RWPE2 (cell line): ENCODE measurements at places on chromosomes 16 and 17.

GRCh38 chr17:62084585-62084984 is 19.5 kb upstream of the MED13 start:
- no peaks in the 10 kb centered on the region for H3K27me3 ChIP-seq
- no peaks in the 10 kb centered on the region for H3K4me1 ChIP-seq
- no peak overlapping the region for H3K4me3 ChIP-seq
- no peak for DNase-seq
- no peak overlapping the region for H3K27ac ChIP-seq

DNA sequence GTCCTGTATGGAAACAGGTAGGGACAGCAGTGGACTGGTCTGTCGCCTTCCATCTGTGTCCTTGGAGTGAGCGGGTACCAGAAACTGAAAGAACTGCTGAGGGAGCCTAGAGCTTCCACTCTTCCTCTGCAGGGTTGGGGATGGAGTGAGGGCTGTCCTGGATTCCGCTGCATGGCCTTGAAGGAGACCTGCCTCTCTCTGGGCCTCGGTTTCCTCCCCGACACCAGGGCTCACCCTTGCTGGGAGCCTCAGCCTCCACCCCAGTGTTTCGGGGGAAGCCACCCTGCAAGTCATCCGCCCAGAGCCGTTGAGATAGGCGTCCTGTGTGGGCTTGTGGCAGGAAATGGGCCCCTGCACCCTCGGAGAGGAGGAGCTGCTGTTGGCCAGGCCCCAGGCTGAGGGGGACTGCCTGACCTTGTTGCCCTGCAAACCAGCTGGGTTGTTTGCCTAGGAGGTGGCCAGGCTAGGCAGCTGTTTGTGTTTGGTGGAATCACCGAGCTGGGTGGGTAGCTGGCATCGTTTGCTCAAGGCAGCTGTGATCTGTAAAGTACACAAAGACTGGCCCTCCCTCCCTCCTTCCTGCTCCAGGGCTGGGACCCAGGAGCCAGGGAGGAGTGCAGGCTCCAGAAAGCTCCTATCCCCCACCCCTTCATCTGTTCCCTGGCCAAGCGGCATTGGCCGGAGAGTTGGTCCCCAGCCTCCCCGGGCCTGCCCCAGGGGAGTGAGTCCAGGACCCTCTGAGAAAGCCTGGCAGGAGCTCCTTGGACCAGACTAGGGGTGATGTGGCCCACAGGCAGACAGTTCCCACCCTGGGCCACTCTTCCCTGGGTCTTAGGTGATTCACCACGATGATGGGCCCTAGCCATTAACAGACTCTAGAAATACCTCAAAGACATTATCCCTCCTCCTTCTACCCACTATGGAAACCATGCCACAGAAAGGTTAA is 1.3 kb downstream of the RAB37 start:
- peaks cover 38% of the 10 kb centered on the region for H3K27me3 ChIP-seq
- no peaks in the 10 kb centered on the region for H3K4me1 ChIP-seq
- no peaks in the 10 kb centered on the region for H3K36me3 ChIP-seq
- no peak overlapping the region for H3K27ac ChIP-seq
- no peak for DNase-seq

DNA sequence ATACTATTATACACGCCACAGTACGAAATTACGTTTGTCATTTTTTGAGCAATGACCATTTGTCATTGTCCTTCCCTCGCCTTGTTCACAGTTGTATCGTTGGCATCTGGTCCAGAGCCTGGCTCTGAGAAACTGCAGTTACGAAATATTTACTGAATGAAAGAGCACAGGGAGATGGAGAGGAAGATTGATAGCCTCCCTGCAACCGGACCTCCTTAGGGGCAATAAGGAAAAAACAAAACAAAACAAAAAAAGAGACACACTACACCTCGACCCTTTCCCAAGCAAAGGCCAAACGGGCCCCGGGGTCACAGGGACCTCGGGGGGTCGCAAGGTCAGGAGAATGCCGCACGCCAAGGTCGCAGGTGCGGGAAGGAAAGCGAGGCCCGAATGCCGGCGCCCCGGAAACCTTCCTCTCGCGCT is 857 bp downstream of the GOT2 start:
- peaks cover 20% of the 10 kb centered on the region for H3K4me1 ChIP-seq
- DNase-seq = no peak
- H3K4me3 ChIP-seq = peak overlapping the region; percentile 88
- H3K36me3 ChIP-seq = peaks cover 30% of the 10 kb centered on the region
- H3K27me3 ChIP-seq = no peaks in the 10 kb centered on the region
- peak overlapping the region; percentile 59 for H3K27ac ChIP-seq

- no peaks in the 10 kb centered on the region for H3K36me3 ChIP-seq
- H3K4me3 ChIP-seq = no peak overlapping the region
- no peak overlapping the region for H3K27ac ChIP-seq
Observed at GRCh38 chr17:9230346-9230745, 209.0 kb downstream of the NTN1 start.

DNA sequence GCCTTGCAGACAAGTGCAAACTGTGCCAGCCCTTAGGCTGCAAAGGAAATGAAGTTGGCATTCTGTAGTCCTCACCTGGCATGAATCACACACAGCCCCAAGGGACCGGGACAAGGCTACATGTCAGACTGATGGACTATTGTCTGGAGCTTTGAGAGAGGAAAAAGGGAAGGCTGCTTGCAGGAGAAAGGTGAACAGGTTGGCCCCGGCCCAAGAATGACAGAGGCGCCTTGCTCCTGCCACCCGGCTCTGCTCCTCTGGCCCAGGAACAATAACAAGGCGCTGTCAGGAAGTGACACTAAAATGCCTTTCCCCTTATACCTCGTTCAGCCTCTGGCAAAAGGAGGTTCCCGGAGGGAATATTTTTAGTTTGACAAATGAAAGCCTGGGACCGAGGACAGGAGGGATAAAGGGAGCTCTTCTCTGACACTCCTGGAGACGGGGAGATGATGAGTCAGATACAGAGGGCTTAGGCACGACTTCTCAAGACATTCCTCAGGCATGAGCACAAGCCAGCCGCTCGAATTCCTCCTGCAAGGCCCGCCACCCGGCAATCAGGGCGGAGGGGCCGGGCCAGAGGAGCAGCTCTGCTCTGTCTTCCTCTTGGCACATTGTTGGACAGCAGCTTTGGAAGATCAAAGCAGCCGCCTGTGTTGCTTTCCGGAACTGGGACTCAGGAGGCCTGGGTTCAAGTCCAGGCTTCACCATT is 105.8 kb downstream of the NOG start:
- no peaks in the 10 kb centered on the region for H3K36me3 ChIP-seq
- H3K27me3 ChIP-seq = no peaks in the 10 kb centered on the region
- H3K4me1 ChIP-seq = peaks cover 17% of the 10 kb centered on the region

- no peak overlapping the region for H3K4me3 ChIP-seq
- no peak for DNase-seq
- no peaks in the 10 kb centered on the region for H3K36me3 ChIP-seq
- peaks cover 4% of the 10 kb centered on the region for H3K27me3 ChIP-seq
Observed at GRCh38 chr16:76970087-76970744, 220.8 kb upstream of the MON1B start.

DNA sequence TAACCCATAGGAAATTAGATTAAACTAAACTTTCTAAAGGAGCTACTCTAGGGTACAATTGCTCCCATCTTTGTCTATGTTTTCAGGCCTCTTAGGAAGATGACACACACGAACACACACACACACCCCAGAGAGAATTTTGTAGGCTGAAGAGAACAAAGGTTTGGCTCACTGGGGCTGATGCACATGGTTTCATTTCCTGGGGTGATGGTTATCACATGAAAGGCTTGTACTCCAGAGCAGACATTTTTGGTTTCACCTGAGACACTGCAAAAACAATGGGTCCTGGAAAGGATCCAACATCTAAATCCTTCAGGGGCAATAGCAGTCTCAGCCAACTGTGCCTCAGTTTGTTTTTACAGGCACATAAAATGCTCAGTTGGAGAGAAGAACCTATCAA is 62.8 kb downstream of the GRB7 start:
- no peak overlapping the region for H3K4me3 ChIP-seq
- no peaks in the 10 kb centered on the region for H3K4me1 ChIP-seq
- no peaks in the 10 kb centered on the region for H3K27me3 ChIP-seq
- DNase-seq = no peak
- H3K27ac ChIP-seq = no peak overlapping the region
